ENCODE measurements at places on chromosomes 3 and 15.

GRCh38 chr15:69480932-69481331 is 28.3 kb downstream of the RPLP1 start:
- DNase-seq, result no peak

GRCh38 chr15:92683511-92683834 is 27.9 kb upstream of the FAM174B start:
- DNase-seq, result no peak

- DNase-seq, result no peak
Measured at GRCh38 chr3:170778240-170779217, 91.5 kb downstream of the RPL22L1 start.

DNA sequence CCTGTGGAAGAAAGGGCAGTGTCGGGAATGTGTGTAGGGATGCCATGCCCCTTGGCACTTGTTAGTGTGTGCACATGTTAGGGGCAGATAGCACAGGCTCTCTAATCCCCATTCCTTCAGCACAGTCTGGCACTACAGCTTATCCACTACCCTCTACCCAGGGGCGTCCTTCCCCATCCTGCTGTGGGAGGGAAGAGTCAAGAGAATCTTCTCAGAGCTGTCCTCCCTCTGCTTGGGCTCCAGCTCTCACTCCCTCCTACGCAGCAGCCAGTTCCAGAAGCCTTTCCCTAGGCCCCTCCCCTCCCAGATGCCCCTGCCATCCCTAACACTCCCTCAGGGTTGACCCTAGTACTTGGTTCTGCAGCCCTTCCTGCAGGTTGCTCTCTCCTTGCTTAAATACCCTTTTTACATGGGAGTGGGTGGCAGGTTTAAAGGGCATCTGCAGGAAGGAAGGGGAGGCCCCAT is 815 bp upstream of the GRM2 start:
- DNase-seq, result no peak

DNA sequence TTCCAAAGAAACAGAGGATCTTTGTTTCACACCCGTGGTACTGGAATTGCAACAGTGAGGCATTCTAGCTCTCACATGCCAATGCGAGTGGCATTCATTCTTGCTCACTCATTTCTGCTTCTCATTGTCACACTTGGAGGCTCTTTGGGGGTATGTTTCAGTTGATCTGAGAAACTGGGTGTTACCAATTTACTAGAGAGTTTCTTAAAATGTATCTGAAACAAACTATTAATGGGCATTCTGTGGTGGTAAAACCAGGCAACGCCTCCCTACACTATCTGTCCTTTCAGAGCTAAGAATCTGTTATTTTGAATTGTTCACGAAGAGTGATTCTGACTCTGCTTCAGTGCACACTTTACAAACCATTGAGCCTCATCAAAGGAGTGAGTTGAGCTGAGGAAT is 140.6 kb upstream of the BHLHE40 start:
- no peak for DNase-seq
